ENCODE measurements at places on chromosomes 7 and 10.
A peak's percentile ranks its signal among the peaks of the same experiment; 100 is the strongest.

DNA sequence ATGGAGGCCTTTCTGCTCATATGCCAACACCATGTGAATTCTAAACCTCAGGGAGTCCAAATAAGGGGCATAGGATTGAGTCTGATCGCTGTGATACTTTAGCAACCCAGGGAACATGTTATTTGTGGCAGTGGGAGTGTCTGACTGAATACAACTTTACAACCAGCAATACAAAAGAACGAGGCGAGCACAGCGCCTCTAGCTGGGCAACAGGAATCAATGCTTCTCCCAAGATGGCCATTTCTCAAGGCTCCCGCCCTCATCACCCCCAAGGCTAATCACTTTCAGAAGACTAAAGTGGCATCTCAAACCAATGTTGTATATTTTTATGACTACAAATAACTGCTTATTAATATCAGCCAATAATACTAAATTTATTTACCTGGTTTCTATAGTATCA is 28.1 kb downstream of the YWHAG start:
- DNase-seq, result no peak

- DNase-seq, result no peak
These were observed 66.9 kb upstream of the SEMA3A start for GRCh38 chr7:84261509-84261908.

GRCh38 chr10:87750001-87750671 is 67.9 kb downstream of the ATAD1 start:
- DNase-seq, result no peak

DNA sequence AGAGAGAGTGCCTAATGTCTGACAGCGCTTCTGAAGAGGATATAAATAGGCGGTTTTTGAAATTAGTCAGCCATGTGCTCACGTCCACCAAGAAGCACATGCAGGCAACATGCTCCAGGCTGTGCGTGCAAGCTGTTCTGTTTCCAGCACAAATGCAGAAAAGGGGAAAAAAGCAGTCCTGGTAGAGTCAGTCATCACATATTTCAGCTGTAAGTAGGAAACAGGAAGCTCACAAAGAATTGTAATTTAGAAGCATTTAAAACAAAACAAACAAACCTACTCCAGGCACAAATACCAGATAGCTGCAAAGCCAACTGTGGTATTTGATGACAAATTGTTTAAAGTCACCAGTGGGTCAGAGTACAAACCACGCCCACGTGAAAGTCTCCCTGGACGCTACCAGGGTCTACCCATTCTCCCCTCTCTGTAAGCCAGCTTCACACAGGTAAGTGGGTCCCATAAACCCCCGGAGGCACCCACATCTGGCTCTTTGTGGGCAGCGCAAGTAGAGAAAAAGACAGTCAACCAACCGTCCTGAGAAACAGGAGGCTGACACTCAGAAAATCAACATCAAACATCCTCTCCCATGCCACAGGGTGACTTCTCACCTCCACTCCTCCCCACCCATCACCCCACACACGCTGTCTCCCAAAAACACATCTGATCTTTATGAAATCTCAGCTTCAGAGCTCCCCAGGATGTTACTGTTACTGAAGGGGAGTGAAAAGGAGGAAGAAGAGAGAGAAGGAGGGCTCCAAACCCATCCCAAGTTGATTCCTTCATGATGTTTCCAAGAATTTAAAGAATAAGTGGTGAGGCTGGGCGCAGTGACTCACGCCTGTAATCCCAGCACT is 186.4 kb downstream of the FAM107B start:
- peak; percentile 65 for DNase-seq

GRCh38 chr10:61786728-61787127 is 114.8 kb upstream of the ARID5B start:
- no peak for DNase-seq

DNA sequence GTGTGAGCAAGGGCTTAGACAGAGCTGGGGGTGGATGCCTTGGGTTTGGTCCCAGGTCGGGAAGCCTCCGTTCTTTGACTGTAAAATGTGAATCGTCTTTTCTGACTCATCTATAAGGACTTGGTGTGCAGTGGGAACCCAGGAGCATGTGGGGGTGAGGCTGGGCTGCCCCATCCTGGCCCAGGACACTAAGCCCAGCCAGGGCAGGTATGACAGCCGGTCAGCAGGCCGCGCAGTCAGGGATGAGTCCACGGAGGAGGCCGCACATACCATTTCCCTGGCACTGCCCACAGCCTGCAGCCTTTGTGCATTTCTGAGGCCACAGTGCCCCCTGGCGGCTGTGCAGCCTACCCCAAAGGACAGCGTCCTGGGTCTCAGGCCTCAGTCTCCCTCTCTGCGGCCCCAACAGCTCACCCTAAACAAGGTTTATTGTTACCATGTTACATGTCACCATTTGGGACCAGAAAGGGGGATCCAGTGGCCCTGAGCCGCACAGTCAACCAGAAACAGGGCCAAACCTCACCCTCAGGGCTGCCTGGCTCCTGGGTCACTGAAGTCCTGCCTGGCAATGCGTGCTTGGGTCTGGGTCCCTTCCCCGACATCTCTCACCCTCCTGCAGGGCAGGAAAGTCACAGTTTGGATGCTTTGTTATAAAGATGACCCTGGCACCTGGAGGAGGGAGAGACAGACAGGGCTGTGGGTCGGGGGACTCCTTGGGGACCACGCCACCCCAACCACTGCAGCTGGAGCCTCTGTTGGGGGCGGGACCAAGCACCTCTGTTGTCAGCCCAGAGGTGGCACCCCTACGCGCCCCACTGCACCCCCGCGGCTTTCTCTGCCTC is 14.4 kb upstream of the SH2B2 start:
- DNase-seq, result peak; percentile 65

GRCh38 chr7:72326365-72326764 is 85.8 kb downstream of the CALN1 start:
- DNase-seq, result no peak

DNA sequence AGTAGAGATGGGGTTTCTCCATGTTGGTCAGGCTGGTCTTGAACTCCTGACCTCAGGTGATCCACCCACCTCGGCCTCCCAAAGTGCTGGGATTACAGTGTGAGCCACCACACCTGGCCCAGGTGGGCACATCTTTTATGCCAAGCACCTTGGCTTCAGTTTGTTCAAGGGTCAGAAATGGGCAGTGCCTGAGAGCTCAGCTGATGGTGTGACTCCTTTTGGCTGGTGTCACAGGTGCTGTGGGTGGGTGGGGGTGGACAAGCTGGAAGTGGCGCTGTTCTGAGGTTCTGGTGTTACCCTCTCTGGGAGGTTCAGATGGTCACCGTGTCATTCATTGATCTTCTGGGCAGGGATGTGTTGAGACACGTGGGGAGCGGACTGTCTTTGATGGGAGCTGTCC is 11.5 kb downstream of the ADCY1 start:
- no peak for DNase-seq

DNA sequence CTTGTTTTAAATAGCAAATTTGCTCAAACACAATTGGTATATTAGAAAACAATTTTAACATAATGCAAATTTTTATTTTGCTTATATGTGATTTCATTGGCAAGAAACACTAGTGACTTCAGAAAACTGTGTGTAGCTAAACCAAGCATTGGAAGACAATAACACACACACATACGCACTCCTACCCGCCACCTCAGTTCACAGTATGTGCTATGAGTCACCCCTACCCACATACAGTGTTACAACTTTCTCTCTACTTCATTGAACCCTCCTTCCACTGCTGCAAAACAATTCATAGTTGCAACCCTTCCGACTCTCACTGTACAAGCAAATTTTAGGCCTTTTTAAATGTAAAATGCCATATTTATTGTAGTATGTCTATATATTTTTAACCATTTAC is 119.9 kb upstream of the THSD7A start:
- no peak for DNase-seq

DNA sequence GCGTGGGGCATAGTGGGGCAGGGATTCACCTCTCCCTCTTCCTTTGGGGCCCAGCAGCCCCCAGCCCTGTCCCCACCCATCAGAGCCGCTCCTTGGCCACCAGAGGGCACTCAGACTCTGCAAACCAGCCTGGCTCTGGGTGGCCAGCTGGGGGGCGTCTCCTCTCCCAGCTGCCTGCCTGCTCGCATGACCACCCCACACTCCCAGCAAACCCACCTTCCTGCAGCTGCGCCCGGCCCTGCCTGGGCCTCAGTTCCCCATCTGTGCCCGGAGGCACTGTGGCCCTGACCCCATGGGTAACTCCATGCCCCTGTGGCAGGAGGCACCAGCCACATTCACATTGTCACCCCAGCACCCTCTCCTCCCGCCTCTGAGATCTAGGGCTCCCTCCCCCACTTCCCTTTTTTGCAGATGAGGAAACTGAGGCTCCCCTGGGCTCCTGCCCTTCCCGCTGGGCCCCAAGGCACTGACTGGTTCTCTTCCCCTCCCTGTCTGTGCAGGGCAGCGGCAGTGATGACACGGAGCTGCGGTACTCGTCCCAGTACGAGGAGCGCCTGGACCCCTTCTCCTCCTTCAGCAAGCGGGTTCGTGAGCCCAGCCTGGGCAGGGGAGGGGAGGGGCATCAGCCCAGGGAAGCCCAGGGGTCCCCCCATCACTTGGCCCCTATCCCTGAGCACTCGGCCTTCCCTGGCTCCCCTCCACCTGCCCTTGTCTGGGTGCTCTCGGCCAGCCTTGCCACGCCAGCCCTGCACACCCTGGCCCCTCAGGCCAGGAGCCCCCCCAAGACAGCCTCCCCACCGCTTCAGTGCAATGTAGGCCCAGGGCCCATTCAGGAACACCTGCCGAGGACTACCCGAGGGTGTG is 6.9 kb upstream of the SH2B2 start:
- peak; percentile 68 for DNase-seq

DNA sequence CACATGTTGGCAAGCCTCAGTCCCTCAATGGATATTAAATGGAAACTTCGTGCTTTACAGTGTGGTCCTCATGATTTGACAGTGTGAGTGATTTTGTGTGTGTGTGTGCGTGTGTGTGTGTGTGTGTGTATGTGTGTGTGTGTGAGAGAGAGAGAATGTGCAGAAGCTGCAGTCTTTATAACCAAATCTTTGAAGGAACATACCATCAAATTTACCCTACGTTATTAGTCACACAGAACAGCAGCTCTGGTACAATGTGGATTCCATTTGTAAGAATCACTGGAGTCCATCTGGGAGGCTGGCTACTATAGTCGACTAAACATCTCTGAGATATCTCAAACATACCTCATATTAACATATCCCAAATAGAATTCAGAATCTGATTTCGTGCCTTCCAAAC is 928.0 kb upstream of the POT1 start:
- DNase-seq, result no peak

DNA sequence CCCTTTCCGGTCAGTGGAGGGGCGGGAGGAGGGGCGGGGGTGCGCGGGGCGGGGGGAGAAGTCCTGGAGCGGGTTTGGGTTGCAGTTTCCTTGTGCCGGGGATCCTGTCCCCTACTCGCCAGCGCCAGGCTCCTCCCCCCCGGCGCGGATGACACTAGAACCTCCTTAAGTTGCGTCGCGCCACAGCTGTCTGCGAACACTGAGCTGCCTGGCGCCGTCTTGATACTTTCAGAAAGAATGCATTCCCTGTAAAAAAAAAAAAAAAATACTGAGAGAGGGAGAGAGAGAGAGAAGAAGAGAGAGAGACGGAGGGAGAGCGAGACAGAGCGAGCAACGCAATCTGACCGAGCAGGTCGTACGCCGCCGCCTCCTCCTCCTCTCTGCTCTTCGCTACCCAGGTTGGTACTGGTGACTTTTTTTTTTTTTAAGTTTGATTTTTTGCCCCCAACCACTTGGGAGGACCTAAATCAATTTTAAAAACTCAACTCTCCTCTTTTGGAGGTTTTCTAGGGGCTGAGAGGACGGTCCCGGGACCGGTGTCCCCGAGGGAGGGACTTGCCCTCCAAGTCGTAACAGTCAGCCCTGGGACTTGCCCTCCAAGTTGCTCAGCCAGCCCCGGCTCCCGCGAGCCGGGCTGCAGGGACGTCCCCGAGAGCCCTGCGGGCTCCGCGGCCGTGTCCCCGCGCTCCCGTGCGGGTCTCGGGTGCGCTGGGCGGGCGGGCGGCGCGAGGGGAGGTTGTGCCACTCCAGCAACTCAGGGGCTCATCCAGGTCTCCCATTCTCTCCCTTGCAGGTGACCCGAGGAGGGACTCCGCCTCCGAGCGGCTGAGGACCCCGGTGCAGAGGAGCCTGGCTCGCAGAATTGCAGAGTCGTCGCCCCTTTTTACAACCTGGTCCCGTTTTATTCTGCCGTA is at the start of gene GATA3:
TSS of gene GATA3 (plus strand) at position 195 of the 914 bp plus-strand sequence. CDS start 968 bp downstream, outside the sequence.
- DNase-seq, result peak; percentile 88

DNA sequence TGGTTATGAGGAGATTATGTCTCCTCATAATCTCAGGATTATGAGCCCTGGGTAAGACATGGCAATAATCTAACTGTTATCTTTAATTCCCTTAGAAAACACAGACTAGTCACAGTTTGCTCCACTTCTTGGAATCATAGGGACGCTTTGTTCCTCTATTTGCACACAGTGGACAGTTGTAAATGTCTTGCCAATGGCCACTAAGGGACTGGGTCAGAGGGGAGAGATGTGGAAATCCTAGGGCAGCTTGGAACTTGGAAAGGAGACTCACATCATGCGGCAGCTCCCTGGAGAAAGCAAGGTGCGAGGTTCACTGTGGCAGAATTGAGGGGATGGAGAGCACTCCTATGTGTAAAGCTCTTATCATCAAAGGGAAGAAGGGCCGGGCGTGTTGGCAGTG is 266.1 kb downstream of the PRPF18 start:
- DNase-seq, result no peak

DNA sequence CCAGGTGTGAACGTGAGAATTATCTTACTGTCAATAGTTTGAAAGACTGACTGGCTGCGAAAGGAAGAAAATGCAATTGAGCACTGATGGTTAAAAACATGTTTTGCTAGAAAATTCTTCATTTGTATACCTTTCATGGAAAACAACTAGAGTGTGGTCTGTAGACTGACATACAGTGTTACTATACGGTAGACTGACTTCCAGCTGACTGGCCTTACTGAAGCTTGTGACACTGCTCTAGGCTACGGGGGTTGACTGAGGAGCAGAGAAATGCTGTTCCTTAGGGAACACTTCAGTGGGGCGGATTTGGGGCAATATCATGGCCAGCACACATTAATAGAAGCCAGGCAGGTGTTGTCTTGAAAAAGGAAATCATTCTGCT is 25.9 kb upstream of the DDC start:
- no peak for DNase-seq

- no peak for DNase-seq
These were observed 33.9 kb downstream of the DNAJC1 start for GRCh38 chr10:21969326-21970287.

DNA sequence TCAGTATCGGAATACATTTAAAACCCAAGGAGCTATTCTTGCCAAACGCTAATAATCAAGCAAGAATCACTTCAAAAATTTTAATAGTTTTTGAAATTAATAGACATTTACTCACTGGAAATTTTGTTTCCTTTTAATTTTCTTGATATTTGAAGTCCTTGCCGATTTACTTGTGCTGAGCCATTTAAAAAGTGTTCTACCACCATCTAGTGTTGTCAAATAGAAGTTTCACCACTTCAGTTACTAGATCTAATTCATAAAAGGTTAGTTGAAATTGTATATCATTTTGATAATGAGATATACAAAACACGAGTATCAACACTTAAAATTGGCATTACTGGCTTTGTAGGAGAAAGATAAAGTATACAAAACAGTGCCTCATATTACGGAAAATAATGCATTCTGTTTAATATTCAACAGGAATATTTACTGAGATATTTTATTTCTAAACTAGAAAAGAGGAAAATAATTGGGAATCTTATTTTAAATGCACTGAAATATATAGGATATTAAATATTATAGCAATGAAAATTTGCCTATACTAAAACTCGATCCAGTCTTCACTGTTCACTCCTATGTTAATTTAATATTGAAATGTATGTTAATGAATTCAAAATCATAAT is 664.8 kb upstream of the SEMA3D start:
- DNase-seq, result no peak

All from CD4-positive, alpha-beta T cell treated with Interleukin-17A for 1 hour (primary cell).